ENCODE measurements at places on chromosomes 3 and 15.

GRCh38 chr15:73321496-73322450 is 47.0 kb downstream of the HCN4 start:
- DNase-seq = peak; percentile 42

DNA sequence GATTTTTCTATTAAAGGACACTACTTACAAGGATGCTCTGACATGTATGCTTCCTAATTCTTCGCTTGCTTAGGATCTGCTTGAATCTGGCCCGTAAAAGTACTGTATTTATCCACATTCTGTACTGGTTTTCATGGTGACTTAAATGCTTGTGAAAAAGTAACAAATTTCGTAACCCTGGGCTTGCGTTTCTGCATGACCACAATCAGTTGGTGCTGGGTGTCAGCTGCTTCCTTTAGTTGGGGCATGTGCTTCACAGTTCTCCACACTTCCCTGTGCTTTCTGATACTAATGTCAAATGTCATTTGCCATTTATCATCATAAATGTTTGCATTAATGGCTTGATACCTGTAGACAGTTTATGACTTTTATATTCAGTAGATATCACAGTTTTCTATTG is 218.4 kb upstream of the MLF1 start:
- no peak for DNase-seq

DNA sequence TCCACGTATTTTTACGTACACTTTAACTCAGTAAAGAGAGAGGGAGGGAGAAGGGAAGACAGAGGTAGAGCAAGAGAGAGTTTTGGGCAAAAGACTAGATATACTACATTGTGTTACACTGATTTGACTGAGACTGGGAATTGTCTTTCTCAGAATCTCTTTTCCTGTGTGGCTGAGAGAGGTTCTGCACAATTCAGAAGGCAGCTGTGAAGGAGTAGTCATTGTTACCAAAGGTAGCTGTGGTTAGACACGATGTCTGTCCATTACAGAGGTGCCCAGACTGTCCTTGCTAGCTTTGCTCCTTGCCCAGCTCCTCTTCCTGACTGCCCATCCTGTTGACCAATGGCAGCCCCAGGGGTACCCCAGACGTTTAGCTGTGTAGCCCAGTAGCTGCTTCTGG is 577.5 kb upstream of the CBLB start:
- no peak for DNase-seq

- peak; percentile 79 for DNase-seq
These were observed 11.8 kb downstream of the TNK2 start for GRCh38 chr3:195896361-195897080.

GRCh38 chr15:67091071-67091979 is 25.9 kb downstream of the SMAD3 start:
- no peak for DNase-seq

DNA sequence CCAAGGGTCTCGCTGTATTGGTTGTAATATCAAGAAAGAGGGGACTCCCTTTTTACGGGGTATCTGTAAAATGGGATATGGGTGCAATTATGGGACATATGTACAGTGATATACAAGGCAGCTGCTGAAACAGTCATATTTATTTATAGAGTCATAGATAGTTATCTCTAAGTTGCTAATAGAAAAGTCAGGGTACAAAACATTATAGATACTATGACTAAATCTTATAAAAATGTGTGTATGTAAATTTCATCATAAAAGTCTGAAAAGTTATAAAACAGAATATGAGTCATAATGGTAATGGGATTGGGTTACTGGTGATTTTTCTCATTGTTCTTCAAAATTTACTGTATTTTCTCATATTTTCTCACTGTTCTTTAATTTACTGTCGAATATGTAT is 344.9 kb upstream of the SLCO3A1 start:
- DNase-seq = no peak

DNA sequence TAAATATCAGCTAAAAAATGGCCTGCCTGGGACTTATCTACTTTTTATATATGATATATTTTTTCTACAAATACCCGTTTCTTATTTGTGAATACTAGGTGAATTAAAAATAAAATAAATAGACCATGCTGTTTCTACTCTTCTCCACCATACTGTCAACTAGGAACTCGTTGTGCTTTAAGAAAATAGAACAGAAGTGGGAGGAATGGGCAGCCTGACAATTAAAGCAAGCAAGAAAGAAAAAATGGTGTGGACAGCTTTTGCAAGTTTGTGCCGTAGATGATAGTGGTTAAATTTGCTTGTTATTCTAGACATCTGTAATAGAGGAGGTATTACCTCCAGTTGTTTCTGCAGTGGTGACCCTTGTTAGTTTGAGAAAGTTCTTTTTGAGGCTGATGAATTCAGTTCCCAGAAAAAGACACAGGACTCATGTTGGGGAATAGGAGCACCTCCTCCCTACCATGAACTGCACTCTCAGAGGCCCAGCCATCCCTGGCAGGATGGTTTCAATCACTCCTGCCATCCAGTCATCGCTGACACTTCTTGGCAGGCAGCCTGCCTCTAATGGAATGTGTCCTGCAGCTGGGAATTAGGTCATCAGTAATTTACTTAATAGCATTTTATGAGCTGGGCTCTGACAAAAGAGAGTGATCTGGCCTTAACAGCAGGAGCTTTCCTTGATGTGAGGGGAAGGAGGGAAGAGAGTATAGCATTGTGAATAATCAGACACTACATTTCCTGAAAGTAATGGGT is 105.0 kb upstream of the GAP43 start:
- DNase-seq = no peak

DNA sequence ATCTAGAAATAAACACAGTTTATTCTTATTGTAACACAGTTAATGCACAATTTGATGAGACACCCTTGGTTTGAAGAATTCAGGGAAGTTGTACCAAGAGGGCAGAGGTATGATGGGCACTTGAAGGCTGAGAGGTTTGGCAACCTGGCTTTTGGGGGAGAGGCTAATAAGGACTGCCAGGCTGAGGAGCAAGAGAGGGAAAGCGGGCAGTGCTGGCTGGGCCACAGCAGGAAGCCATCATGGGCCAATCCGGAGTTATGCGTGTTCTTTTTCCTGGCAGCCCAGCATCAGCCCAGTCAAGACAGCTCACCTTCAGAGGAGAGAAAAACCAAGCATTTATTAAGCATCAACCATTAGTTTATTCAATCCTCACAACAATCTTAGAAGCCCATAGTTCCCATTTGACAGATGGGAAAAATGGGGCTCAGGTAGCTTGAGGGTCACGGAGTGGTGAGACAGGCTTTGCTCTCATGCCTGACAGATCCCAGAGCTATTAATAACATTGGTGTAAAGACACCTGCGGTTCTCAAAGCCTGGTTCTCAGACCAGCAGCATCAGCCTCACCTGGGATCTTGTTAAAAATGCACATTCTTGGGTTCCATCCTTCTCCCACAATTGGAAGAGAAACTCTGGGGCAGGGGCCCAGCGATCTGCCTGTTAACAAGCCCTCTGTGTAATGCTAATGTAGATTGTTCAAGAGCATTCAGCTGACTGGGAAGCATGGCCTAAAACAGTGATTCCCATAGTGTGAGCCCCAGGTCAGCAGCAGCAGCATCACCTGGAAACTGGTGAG is 183.7 kb downstream of the NTRK3 start:
- DNase-seq = no peak

DNA sequence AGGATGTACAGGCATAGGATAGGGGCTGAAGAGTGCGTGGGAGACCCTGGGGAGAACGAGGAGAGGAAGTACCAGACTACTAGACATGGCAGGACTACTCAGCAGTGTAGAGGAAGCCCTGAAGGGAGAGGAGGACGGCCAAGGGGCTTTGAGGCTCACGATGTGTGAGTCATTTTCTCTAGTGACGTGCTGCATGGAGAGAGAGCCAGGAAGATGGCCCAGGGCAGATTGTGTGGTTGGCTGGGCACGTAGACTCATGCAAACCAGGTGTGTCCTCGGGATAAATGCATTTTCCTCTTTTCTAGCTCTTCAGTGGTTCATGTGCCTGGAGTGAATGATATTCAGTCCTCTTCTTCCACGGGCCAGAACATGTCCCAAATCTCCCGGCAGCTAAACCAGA is 115.0 kb upstream of the ABHD17C start:
- no peak for DNase-seq

GRCh38 chr15:27574541-27575054 is 524.5 kb downstream of the OCA2 start:
- DNase-seq = no peak
